ENCODE measurements at places on chromosomes 13 and 19.

DNA sequence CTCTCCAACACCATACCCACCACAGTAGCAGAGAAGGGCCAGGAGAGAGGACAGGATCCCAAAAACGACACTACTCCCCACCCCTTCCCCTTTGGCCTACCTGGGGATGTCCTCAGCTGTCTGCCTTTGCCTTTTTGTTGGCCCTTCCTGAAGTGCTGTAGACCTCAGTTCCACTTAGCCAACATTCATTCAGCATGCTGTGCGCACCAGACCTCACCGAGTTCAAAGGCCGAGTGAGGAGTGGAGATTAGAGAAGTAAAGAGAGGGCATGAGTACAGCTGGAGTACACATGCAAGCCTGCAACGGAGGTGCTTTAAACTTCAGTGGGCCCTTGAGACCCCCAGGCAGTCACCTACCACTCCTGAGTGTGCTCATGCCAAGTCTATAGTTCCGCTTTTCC is 99.0 kb downstream of the TEX26 start:
- no peak for DNase-seq

DNA sequence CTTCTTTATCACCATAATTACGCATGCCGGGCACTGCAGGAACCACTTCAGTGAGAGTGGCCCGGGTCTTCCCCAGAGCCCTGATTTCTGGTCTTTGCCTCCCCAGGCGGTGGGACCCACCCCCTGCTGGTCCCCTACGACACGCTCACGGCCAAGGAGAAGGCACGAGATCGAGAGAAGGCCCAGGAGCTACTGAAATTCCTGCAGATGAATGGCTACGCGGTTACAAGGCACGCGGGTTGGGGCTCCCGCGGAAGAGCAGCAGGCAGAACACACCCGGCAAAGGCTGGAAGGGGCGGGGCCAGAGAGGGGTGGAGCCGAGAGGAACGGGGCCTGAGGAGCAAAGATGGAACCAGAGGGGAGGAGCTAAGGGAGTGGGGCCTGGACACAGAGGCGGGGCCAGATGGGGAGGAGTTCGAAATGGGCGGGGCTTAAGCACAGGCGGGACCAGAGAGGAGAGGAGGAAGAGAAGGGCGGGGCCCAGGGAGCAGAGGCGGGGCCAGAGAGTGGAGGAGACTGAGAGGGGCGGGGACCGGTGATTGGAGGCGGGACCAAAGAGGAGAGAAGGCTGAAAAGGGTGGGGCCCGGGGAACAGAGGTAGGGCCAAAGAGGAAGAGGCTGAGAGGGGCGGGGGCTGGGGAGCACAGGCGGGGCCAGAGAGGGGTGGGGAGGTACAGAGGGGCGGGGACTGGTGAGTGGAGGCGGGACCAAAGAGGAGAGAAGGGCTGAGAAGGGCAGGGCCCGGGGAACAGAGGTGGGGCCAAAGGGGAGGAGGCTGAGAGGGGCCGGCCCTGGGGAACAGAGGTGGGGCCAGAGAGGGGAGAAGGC is 73.4 kb downstream of the RYR1 start:
- no peak for DNase-seq

GRCh38 chr13:39422845-39423565 is 180.0 kb downstream of the LHFPL6 start:
- no peak for DNase-seq

GRCh38 chr19:6164906-6165531 is 29.6 kb downstream of the ACSBG2 start:
- no peak for DNase-seq

DNA sequence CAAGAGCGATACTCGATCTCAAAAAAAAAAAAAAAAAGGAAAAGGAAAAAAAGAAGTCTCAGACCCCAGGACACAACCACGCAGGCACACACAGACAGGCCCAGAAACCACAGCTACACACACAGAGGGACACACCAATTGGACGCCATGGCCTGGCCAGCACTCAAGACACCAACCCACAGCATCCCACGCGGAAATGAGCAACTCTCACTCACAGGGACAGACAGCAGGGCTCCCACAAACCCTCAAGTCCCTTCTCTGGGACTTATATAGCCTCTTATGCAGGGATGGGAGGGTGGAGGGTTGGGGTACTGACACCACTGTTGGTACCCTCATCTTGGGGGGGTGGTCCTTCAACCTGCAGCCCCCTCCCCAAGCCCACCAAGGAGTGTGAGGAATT is 5.9 kb downstream of the NOTCH3 start:
- no peak for DNase-seq

- DNase-seq, result peak; percentile 53
These were observed 31.2 kb downstream of the TMPRSS9 start for GRCh38 chr19:2391118-2391725.

GRCh38 chr13:105220881-105221280 is 1314.6 kb downstream of the EFNB2 start:
- DNase-seq, result no peak
